ENCODE measurements at places on chromosomes 12 and 14.

DNA sequence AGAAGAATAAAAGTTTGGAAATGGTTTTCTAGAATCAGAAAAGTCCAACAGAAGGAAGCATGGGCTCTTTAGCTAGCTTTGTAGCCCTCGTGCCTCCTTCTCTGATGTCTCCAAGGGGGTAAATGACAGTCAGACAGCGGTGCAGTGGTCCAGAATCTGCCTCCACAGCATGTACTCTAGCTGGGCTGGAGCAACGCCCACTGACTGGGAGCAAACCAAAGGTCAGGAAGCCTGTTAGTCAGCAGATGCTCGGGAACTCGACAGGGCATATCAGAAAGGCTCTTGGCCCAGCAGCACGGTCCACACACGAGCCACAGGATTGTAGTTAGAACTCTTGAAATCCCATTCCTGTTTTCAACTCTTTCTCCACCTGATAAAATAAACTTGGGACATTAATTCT, 164.3 kb downstream of the GRIN2B start:
- DNase-seq, result no peak

DNA sequence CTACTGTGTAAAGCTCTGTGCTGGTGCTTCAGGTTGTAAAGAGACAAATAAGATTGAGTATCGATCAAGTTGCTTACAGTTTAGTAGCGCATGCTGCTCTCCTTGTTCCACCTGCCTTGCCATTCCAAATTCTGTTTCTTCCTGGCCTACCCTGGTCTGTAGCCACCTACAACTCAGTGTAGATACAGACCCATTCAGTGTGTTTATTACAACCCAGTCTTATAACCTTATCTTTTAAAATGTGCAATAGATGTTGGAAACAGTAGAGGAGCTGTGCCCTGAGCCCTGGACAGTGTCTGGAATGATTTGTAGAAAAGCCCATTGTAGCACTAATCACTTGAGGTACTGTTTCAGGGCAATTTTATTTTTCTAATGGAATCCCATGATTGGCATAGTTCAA, 68.5 kb downstream of the DIP2B start:
- no peak for DNase-seq

DNA sequence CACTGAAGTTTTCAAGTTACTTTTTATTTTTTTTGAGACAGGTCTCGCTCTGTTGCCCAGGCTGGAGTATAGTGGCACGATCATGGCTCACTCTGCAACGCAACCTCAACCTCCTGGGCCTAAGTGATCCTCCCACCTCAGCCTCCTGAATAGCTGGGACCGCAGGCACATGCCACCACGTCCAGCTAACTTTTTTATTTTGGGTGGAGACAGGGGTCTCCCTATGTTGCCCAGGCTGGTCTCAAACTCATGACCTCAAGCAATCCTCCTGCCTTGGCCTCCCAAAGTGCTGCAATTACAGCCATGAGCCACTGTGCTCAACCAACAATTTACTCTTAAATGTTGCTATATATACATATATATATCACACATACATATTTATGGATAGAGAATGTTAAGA, 27.4 kb upstream of the LGALS3 start:
- DNase-seq, result no peak

DNA sequence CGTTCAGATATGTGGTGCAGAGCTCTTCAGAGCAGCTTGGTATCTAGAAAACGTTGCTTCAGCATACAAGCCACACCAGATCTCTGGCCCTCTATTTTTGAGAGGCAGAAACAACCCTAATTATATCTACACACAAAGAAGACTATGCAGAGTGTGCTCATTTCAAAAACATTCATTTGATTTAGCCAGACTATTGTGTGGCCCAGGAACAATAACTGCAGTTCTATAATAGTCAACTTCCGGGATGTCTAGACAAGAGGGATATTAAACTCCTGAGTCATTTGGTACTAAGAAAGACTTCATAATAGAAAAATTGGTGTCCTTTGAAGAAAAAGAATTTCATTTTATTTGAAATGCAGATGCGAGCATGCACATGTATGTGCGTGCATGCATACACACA, 153.8 kb downstream of the PELI2 start:
- DNase-seq, result no peak

GRCh38 chr12:20731274-20731673, 36.1 kb downstream of the SLCO1C1 start:
- no peak for DNase-seq

GRCh38 chr12:115223322-115223721, 539.3 kb upstream of the TBX3 start:
- no peak for DNase-seq

- DNase-seq, result no peak
Observed at GRCh38 chr14:47595552-47595951, 79.9 kb downstream of the MDGA2 start.

GRCh38 chr12:40575987-40576386, 116.3 kb upstream of the CNTN1 start:
- DNase-seq, result no peak

DNA sequence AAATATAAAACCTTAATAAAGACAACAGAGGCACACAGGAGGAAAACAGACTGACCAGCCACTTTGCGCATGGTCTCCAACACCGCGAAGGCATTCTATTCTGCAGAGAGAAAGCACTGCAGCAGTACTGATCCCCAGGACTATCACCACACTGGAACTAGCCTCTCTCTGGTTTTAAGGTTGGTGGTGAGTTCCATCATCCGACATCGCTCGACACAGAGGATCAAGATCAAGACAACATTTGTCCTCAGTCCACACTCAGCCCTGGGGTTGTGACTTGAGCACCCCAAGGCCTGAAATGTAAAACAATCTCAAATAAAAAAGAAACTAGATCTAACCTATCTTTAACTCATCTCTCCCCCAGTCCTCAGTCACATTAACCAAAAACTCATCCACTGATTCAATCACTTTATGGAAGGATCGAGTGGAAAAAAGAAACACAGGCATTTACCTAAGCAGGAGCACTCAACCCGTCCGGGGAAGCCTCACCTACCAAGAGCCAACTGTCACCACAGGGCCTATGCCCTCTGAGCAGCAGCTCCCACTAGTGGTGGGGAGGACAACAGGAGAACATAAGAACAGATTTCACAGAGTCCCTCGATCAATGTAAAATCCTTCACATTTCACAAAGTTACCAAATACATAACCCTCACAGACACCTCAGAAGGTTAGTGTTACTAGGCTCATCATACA, 17.7 kb downstream of the STXBP6 start:
- no peak for DNase-seq

DNA sequence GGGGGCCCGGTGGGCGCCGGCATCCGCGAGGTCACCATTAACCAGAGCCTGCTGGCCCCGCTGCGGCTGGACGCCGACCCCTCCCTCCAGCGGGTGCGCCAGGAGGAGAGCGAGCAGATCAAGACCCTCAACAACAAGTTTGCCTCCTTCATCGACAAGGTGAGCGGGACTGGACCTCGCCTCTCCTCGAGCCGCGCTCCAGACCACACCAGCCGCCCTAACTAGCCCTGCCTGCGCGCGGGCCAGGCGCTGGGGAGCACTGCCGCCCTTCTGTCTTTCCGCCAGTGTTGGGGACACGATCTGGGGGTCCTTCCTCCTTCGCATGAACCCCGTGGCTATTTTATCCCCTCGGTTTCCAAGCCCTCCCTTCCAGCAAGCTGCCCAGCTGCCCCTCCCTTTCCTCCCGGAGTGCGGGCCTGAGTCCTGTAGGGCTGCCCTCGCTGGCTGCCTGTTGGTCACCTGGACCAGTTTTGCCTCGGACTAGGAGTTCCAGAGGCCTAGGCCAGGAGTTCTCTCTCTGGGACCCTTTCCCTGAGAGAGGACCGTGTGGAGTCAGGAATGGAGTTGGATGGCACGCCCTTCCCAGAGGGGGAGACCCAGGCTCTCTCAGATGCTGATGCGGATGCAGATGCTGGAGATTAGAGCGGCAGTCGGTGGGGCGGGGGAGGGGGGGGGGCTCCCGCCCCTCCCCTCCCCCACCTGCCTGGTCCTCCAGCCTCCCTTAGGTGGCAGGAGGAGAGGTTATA, 592 bp downstream of the KRT7 start:
- no peak for DNase-seq

- DNase-seq, result no peak
Observed at GRCh38 chr12:111826316-111826715, 15.7 kb upstream of the MAPKAPK5 start.

DNA sequence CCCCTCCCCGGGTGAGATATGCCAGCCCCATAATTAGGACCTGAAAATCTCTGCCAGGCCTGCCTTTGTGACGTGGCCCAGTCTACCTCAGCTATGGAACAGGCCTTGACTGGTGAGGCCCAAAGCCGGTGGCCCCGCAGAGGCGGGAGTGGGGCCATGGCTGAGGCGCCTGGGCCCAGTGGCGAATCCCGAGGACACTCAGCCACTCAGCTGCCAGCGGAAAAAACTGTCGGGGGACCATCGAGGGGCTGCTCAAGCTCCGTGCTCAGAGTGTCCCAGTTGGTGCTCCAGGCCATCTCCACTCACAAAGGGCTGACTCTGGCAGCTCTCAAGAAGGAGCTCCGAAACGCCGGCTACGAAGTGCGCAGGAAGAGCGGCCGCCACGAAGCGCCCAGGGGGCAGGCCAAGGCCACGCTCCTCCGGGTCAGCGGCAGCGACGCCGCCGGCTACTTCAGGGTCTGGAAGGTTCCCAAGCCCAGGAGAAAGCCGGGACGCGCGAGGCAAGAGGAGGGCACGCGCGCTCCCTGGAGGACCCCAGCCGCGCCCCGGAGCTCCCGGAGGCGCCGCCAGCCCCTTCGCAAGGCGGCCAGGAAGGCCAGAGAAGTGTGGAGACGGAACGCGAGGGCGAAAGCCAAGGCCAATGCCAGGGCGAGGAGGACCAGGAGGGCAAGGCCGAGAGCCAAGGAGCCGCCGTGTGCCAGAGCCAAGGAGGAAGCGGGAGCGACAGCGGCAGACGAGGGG, 21.4 kb downstream of the ZNF641 start:
- no peak for DNase-seq

DNA sequence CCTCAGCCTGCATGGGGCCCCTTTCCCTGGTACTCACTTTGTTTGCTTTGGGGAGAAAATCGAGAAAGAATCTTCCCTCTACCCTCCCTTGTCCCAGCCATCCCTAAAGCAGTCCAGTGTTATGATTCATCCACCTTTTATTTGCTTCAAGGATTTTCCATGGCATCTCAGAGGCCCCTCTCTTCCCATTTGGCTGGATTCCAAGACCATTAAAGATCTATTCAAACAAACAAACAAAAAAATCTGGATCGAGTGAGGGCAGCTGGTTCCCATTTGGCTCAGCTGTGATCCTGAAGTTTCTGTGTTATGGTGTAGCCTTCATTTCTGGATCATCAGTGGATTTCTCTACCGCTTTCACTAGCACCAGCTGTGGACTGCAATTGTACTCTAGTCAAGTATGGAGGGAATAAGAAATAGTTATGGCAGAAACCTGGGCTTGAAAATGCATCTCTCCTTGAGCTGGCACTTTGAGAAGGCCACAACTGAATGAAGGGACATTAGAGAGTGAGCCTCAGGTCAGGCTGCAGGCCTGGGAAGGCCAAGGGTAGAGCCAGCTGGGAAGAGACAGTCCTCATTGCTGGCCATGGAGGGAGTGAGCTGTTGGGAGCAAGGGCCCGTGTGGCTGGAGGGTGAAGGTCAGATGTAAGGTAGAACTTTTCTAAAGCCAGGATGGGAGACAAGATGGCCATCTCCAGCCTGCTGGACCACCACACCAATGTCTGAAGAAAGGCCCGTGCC, 13.7 kb downstream of the KRT71 start:
- DNase-seq, result no peak

DNA sequence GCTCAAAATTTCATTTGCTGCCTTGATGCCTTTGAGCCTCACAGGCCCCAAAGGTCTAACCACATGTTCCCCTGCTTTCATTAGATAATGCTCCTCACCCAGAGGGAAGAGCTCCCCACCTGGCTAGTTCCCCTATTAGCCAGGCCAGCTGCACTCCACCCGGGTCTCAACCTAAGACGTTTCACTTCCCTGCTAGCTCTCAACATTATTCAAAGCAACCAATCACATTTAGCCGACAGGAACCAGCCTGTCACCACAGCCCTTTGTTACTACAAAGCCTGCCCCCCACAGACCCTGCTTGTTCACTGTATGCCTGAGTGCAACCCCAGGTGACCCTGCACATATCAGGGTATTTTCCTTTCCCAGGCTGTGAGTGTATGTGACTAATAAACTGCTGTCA, 78.6 kb downstream of the SLC15A5 start:
- peak; percentile 39 for DNase-seq

DNA sequence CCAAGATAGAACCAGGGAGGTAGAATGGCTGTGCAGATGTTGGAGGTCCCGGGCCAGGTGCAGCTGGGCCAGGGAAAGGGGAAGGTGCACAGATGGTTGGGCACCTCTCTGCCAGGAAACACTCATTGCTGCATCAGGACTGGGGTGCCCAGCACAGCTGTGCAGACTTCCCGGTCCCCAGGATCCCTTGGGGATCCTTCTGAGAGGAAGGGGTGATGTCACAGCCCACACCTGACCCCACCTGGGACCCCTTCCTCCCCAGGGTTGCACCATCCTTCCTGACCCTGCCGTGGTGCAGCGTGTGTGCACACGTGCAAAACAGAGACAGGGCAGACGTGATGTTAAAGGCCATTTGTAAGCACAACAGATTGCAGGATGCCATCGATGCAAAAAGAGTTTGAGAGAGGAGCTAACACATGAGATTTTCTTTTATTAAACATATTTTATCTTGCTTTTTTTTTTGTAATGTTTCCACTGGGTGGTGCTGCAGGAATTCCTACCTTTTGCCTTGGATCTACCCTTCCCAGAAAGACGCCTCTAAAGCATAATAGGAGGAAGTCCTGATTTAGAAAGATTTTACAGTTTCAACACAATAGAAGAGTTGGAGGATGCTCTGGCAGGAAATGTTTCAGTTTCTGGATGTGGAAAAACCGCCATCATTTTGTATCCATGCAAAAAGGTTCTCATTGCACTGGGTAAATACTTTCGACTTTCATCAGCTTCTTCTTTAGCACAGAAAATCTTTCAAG, 14.8 kb downstream of the ELK3 start:
- DNase-seq, result no peak

DNA sequence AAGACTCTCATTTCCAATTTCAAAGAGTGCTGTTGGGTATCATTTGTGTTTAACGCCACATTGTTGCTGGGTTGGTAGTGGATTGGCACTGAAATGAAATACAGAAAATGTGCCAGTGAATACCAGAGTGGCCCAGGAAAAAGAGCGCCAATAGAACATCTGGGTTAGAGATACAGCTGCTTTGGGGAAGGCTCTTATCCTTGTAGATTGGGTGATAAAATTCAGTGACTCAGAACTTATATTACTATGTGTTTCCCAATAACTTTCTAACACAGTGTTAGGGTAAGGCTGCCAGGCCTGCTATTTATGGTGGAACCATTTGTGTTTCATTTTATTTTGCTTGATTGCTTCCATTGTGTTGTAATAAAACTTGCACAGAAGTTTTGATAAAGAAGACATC, 168.2 kb upstream of the SSTR1 start:
- DNase-seq, result no peak

DNA sequence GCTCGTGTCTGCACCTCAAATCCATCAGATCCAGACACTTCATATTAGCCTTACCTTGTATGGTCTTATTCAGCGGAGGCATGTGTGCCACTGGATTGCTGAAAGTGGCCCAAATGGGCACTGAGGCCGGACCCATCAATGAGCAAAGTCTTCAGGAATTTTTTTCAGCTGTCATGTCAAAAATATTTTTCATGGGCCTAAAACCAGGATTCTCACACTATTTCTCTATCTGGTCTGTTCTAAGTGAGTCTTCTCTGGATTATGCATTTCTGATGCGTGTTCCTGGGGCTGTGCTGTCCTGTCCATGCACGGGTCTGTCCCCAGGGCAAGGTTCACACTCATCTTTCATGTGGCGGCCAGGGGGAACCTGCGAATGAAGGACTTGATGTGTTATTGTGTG, 94.6 kb downstream of the KCNA5 start:
- no peak for DNase-seq

GRCh38 chr14:20998139-20998538, 954 bp upstream of the SLC39A2 start:
- DNase-seq, result no peak

GRCh38 chr12:51974646-51975045, 23.1 kb downstream of the ACVR1B start:
- no peak for DNase-seq

All from GM12878 (cell line).